ENCODE measurements at places on chromosomes 5 and 9.

- DNase-seq: no peak
Observed at GRCh38 chr9:13809401-13809800, 504.5 kb downstream of the NFIB start.

DNA sequence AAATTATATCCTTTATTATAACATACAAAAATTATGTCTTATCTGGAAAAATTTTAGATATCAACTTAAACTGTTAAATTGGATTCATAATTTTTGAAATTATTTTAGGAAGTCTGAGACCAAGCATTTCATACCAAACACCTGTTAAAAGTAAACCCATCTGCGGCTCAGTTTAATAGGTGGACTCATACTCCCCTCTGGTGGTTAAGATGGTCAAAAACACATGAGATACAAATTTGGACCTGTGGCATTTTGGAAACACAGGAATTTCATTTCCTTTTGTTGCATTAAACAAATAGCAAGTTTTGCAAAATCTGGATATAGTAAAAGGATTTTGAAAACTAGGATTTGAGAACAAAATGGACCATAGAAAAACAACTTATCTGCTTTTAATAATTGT is 53.7 kb downstream of the RGMB start:
- peak; percentile 42 for DNase-seq

- DNase-seq: peak; percentile 87
Observed at GRCh38 chr5:124746916-124747790, 714 bp upstream of the ZNF608 start.

DNA sequence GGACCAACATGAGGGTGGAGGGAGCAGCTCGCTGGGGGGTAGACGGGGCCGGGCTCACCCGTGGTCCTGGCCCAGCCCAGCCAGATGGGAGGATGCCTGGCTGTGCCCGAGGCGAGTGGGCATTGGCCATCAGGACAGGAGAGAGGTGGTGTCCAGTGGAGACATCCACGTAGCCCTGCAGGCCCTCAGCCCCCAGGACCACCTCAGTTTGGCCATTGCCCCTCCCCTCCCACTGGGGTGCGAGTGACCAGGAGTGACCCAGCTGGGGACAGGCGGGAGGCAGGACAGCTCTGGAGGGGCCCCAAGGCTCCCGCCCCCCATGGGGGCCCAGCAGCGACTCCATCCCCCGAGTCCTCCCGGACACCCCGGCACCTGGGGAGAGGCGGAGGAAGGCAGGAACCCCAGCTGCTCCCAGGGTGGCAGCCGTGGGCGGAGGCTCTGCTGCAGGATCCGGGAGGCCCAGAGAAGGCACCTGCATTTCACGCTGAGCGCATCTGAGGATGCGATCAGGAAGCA is 8.3 kb downstream of the NOXA1 start:
- DNase-seq: no peak

DNA sequence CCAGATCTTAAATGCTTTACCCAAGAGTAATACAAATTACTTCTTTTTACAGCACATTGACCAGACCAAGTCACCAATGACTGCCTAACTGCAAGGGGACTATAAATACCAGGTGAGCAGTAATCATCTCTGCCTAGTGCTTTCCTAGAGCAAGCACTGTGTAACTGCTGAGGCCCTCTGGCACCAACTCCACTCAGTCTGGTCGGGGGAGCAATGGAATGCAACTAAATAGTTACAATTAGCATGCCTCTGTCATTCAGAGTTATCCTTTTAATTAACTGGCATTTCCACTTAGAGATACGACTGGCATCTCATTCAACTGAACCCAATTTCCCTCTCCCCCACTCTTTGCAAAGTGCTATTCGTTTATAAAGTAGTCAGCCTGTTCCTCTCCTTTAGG is 1309.1 kb upstream of the DMAC1 start:
- DNase-seq: no peak

DNA sequence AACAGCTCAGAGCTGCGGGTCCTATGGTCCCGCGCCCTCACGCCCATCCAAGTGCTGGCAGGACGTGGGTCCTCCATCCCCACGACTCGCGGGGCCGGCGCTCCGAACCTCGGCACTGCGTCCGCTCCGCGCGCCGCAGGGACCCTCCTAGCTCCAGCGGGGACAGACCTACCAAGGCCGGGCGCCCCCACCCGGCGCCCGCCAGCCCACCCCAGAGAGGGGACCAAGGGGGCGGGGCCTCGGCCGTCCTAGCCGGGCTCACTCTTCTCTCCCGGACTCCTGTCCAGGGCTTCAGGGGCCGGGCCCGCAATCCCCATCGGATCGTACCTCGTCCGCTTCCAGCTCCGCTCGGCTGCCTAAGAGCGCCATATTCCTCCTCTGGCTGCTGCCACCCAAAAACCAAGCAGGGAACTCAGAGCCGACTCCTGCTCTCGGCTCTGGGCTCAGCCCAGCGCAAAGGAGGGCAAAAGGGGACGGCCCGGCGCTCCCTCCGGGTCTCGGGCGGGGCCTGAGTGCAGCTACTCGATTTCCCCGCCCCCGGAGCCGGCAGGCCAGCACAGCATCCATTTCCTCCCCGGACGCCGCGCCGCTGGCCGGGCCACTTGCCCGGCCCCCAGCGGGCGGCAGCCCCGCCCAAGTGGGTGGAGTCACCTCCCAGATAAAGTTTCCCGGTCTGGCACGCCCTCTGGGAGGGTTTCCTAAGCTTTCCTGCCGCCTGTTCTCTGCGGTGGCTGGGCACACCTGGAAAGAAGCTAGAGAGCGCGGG is at the start of gene TTC39B:
Gene TTC39B (minus strand): TSS at position 460 of the 766 bp plus-strand sequence. CDS start 91 bp downstream, at position 369.
- DNase-seq: peak; percentile 90

DNA sequence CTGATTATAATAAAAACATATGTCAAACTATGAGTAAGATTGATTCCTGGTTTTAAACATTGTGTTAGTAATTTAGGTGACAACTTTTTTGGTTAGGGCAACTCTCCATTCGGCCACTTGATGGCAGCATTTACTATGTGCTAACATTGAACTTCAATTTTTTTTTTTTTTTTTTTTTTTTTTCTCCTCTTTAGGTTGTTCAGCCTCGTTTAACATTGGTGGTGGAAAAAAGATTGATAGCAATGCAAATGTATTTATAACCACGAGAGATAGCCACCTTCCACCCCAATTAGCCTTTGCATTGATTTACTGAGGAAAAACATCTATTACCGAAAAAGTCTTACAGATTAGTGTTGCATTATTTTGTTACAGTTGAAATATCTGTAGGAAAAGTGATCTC is 159.1 kb downstream of the CSNK1G3 start:
- peak; percentile 51 for DNase-seq

DNA sequence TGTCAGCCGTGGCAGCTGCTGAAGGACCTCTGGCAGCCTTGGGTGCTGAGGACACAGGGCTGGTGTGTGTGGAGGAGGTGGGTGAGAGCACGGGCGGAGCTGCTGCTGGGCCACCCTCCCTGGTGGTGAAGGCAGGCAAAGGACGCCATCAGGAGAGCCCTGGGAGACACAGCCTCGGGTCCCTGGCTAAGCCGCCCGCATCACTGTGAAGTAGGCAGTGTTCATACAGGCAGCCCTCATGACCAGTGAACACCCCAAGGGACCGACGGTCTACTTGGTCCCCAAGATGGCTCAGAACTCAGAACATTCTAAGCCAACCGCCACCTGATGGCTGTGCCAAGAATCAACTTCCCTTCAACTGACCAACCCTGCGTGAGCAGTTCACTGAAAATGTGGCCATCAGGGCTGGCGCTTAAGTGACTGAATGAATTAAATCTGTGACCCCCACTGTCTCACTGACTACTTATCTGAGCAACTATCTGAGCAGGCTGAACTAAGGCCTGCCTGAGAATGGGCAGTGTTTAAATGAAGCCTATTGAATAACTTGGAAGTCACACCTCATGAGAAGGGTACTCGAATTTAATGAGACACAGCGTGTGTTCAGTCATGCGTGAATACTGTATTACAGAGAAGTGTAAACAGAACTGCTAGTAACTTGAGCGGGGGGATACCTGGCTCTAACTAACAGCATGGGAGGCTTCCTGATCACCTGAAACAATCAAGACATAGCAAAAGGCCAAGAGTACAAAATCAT is 54.7 kb upstream of the SIMC1 start:
- DNase-seq: no peak

GRCh38 chr5:8601831-8602354 is 732.9 kb downstream of the MTRR start:
- DNase-seq: no peak

GRCh38 chr9:8633784-8634183 is 834.2 kb upstream of the DMAC1 start:
- no peak for DNase-seq

DNA sequence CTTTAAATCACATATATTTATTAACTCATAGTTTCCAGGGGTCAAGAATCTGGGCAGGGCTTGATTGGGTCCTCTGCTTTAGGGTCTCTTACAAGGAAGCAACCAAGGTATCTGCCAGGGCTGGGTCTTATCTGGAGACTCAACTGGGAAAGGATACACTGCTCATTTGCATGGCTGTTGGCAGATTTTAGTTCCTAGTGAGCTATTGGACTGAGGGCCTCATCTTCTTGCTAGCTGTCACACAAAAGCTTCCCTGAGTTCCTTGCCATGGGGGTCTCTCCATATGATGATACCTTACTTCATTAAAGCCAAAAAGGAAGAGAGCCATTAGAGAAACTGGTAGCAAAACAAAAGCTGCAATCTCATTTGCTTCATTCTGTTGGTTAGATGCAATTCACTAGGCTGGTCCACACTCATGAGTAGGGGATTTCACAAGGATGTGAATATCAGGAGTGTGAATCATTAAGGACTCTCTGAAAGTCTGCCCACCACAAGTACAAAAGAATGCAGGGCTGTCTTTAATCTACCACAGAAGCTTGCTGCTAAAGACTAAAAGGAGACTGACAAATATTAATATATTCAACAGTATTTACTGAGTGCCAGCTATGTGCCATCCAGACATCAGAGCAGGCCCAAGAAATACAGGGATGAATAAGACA is 42.0 kb upstream of the TIMD4 start:
- no peak for DNase-seq

GRCh38 chr5:147442224-147442623 is 67.6 kb downstream of the DPYSL3 start:
- no peak for DNase-seq

GRCh38 chr9:123049589-123050222 is 16.2 kb downstream of the GPR21 start:
- no peak for DNase-seq

- peak; percentile 18 for DNase-seq
Observed at GRCh38 chr5:114265432-114266060, 96.3 kb upstream of the KCNN2 start.

DNA sequence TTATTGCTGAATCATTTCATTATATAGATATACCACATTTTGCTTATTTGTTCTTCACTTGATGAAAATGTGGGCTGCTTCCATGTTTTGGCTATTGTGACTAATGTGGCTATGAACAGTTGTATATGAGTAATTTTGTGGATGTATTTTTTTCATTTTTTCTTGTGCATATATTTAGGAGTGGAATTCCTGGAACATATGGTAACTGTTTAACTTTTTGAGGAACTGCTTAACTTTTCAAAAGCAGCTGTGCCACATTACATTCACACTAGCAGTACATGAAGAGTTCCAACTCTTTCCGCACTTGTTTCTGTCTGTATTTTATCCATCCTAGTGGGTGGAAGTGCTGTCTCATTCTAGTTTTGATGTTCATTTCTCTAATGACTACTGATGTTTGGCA is 67.8 kb downstream of the JAK2 start:
- no peak for DNase-seq

- DNase-seq: no peak
Observed at GRCh38 chr5:174453690-174454089, 270.7 kb upstream of the MSX2 start.

- no peak for DNase-seq
Observed at GRCh38 chr5:154038261-154038706, 426 bp downstream of the FAM114A2 start.

DNA sequence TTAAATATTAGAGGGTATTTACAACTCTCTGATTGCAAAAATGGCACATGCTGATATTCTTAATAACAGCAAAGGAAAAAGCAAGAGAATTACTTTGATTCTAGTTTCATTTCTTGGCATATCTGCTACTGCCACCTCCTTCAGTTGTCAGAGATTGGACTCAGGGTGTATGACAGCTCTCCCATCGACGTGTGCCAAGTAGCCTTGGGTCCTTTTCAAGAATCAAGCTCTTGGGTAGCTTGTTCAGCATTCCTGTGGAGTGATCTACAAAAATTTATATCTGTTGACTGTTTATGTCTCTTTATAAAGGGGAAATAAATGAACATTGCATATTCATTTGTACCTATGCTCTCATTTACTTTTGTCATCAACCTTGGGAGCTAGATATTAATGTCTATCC is 315.6 kb downstream of the PRR16 start:
- no peak for DNase-seq

DNA sequence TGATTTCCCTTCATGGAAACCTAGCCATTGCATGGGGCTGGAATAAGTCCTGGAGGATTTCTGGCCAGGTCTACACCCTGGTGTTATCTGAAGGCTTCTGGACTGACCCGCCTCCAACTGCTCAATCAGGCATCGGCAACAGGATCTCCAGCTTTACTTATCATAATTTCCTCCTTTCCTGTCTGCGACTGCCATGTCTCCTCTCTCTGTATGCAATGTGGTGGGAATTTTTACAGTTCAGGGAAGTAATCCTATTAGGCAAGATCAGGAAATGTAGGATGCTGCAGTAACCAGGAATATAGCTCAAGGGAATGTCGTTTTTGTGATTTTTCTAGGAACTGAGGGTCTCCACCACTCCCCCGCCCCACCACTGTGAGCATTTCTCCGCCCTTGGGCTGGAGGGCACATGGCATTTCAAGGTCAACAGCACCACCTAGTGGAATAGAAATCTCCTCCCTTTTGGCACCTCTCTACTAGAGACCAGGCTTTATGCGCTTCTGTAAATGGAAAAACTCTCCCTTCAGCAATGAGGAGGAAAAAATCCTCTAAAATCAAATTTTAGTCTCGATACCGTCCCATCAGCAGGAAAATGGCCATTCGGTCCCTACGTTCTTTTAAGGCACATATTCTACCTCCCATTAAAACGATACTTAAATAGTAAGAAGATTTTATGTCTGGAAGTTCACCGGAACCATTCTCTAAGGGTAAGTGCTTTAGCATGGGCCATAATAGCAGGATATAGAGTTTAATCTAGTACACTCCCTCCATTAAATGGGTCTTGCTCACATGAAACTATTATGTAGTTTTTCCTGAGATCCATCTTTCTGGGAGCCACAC is 93.0 kb downstream of the YTHDC2 start:
- peak; percentile 46 for DNase-seq

Data from neuronal stem cell (in vitro differentiated cells).